Activated CD8-positive, alpha-beta memory T cell treated with anti-CD3 and anti-CD28 coated beads for 4 hours (primary cell): ENCODE measurements at places on chromosomes 6 and 20.
A peak's percentile ranks its signal among the peaks of the same experiment; 100 is the strongest.

DNA sequence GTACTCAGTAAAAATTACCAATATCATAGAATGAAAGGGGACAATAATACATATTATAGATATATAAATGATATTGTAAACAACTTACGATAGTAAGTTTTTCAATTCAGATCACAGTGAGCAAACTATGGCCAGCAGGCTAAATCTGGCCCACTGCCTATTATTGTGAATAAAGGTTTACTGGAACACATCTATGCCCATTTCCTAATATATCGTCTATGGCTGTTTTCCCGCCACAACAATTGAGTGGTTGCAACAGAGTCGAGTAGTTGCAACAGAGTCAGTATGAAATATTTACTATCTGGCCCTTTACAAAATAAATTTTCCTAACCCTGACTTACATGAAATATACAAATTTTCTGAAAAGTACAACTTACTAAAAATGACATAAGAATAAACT is 297.3 kb upstream of the KCNQ5 start:
- DNase-seq: no peak

- DNase-seq: peak; percentile 71
These were observed at the start of gene CENPB for GRCh38 chr20:3786665-3787323. CENPB (minus strand) TSS chr20:3786740; CDS start chr20:3786483, 257 bp downstream.

DNA sequence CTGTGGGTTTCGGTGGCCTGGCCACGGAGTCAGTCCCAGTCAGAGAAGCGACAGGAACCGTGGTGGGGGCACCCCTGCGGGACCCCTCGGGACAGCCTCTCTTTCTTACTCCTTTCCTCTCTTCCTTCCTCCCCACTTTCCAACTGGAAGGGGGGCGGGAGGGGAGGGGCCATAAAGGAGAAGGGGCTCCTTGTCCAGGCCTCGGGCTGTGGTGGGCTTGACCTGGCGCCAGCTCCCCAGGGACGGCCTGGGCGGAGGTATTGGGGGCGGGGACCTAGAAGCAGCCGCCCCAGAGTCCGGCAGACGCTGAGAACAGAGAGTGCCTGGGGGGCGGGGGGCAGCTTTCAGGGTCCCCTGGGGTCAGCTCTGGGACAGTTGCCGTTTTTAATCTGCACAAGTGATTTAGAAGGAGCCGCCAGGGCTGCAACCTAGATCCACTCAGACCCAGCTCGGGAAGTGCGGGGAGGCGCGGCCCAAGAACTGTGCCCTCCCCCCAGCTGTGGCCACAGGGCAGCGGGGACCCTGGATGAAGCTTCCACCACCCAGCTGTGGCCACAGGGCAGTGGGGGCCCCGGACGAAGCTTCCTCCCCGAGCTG is 6.4 kb upstream of the ABHD16B start:
- no peak for DNase-seq

GRCh38 chr6:252775-253535 is 39.3 kb upstream of the DUSP22 start:
- DNase-seq: no peak

GRCh38 chr6:7518877-7519276 is 22.6 kb upstream of the DSP start:
- DNase-seq: no peak

DNA sequence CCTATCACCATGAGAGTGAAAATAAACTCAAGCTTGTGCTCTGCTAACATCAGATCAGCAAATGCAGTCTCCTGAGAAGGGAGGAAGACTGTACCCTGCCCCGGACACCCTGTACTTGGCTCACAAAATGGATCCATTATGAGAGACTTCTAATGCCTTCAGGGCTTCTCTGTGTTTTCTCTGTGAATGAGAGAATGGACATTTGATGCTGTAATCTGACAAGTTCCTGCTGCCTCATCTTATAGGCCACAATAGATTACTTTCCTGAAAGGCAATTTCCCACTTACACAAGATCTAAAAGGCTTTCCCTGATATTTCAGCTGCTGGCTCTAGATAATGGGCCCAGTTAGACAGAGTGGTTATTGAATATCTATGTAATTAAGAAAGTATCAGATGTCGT is 117.2 kb downstream of the OTOR start:
- no peak for DNase-seq

DNA sequence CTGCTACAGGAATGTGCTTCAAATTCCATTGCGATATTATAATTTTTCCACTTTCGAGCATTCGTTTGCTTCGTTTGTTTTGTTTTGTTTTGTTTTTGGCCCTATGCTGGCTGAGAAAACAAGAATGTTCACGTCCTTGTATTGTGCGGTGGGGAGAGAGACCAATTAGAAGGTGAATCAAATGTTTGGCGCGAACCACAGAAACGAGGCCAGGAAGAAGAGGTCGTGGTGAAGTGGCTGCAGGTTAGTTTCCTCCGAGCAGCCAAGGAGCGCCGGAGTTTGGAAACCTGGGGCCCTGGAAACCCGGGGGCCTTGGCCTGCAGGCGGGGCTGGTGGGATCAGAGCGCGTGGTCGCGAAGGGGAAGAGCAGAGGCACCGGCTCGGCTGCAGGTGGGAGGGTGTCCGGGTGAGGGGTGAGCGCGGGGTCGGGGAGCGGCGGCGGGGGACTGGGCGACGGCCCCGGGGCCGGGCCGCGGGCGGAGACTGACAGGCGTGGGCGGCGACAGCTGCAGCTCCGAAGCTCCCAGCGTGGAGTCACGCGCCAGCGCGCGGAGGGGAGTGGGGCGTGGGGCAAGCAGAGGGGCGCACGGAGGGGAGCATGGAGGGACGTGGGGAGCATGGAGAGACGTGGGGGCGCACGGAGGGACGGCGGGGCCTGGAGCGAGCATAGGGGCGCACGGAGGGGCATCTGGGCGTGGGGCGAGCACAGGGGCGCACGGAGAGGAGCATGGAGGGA is 141.5 kb upstream of the PDE10A start:
- DNase-seq: no peak

- DNase-seq: no peak
These were observed 15.6 kb upstream of the NOL4L start for GRCh38 chr20:32600681-32601237.

- DNase-seq: no peak
These were observed 31.5 kb upstream of the TOP1 start for GRCh38 chr20:40997116-40997515.

DNA sequence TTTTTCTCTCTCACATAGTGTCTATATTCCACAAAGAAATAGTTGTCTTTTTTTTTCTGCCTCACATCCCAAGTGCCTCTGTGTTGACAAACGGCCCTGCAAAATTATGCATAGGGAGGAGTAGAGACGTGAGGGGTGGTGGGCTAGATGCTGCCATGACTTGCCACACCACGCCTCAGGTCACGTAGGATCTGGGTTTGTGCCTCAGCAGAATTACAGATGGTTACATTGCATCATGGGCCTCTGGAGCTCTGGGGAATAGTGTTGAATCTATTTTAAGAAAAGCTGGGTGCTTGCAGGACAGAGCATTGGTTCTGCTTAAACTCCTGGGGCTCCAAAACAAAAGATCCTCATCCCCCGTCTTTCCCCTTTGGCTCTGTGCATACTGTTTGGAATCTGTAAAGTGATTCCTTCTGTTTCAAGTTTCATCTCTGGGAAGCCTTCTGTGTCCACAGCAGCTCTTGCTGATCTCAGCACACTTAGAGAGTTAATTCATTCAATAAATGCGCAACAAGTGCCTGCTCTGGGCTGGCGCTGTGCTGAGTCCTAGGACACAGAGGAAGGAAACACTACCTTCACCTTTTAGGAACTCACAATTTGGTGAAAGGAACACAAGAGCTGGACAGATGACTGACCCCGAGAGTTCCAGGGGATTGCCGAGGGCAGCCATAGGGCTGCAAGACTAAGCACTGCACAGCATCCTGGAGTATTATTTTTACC is 2.4 kb downstream of the FANCE start:
- no peak for DNase-seq

- no peak for DNase-seq
These were observed 91.0 kb upstream of the SNX9 start for GRCh38 chr6:157732007-157732406.
